SK-N-MC (cell line): ENCODE measurements at places on chromosomes 5 and 9.

GRCh38 chr9:87887661-87888480 lies 5.2 kb downstream of the SPATA31E1 start:
- no peak for DNase-seq

DNA sequence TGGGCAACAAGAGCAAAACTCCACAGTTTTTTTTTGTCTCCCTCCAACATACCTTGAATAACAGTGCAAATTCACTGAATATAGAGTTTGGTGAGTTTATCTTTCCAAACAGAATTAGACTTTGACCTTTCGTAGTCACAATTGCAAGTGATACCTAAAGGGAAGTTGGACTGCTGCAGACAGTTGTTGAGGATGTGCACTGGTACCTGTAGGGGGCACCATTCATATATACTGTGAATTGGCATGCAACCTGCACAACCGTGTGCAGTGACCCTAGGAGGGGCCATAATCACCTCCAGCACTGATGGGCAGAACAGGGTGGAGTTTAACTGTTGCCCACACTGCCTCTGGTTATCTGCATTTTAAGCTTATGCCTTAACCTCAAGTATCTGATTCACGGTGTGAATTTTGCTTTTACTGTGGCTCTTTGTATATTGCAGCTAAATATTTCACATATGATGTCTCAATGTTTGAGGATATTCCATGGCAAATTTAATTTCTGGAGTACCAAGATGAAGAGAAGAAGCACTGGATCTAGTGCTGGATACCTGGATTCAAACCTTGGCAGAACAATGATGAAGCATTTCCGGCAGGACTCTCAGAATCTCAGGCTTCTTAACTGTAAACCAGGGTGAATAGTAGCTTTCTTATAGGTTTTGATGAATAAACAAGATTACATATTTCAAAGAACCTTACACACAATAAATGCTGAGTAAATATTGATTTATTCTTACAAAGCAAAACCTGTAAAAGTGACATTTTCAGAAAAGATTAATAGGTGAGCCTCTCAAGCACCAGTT lies 144.3 kb downstream of the ACTBL2 start:
- peak; percentile 10 for DNase-seq

DNA sequence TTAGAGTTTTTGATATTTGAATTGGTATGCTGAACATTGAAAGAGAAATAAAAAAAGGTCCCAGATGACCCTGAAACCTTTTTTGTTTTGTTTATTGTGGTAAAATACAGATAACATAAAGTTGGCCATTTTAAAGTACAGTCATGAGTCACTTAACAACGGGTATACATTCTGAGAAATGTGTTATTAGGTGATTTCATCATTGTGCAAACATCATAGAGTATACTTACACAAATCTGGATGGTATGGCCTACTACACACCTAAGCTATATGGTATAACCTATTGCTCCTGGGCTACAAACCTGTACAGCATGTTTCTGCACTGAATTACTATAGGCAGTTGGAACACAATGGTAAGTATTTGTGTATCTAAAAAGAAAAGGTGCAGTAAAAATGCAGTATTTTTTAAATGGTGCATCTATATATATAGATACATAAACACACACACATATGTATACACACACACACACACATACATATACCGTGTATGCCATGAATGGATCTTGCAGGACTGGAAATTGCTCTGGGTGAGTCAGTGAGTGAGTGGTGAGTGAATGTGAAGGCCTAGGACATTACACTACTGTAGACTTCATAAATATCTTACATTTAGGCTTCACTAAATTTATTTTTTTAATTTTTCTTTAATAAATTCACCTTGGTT lies 31.0 kb downstream of the TTC1 start:
- DNase-seq = no peak

- no peak for DNase-seq
Measured at GRCh38 chr5:82942083-82942881, 134.9 kb downstream of the TMEM167A start.

DNA sequence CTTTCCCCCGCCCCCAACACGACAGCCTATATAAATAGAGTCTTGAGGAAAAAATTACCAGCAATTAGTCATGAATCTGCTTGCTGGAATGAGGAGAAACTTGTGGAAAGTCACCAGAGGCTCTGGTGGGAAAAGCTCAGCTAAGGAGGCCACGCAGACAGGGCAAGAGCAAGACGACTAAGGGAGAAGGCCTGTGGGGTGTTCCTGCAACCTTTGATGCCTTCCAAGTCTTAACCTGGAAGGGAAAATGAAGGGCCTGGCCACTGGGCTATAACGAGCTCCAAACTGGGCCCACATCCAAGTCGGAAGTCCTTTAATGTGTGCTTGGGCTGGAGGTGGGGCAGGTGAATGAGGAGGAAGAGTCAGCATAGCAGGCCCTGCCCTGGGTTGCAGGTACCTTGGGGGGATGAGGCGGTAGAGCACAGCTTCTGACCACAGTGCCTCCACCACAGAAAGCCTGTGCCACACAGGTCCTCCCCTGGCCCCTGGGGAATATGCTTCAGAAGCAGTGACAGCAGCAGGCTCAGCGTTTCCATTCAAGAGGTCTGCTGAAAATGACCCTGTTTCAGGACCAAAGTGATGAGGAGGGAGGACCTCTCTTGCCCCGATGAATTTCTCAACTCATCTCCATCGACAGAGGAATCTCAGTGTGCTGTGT lies 92.8 kb upstream of the LRRTM2 start:
- DNase-seq = no peak

DNA sequence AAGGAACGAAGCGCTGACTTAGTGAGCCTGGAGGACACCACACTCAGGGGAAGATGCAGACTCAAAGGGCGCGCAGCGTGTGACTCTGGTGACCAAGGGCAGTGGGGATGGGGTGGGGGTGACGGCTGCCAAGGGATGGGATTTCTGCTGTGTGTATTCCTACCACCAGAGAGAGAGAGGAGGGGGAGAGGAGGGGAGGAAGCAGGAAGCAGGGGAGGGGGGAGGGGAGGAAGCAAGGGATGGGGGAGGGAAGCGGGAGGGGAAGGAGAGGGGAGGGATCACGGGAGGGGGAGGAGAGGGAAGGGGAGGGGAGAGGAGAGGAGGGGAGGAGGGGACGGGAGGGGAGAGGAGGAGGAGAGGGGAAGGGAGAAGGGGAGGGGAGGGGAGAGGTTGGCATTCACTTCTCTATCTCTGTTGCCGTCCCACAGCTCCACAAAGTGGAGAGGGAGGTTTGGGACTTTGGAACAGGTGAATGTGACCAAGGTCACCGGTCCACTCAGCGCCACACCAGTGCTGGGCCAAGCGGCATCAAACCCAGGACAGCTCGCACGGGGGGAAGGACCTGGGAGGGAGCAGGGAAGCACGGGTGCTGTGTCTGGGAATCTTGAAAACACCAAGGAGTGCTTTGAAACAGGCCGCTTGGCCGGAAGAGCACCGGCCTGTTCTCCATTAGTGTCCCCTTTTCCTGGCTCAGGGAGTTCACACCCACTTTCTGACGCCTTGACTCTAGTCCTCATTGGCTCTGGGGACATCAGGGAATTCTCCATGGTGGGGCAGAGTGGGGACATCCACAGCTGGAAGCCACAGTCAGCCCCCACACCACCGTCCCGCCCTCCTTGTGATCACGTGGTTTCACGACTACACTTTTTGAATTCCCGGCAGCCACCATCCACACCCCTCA lies 77.4 kb downstream of the VAV2 start:
- DNase-seq = no peak

DNA sequence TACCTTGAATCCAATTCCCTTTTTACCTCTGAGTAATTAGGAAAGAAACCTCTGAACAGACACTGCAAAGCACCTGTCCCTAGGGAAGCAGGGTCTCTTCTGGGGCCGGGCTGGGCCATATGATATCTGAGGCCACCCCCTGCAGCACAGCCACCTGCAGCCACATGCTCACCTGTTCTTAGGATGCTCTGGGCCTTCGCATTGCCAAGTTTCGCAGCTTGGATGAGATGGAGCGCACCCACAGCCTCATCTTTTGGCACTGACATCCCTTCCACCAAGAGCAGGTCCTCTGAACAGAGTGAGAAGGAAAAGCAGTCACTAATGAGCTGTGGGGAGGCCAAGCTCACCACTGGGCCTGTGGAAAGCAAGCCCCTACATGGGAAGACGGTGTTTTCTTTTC lies 27.3 kb downstream of the CLTA start:
- no peak for DNase-seq

DNA sequence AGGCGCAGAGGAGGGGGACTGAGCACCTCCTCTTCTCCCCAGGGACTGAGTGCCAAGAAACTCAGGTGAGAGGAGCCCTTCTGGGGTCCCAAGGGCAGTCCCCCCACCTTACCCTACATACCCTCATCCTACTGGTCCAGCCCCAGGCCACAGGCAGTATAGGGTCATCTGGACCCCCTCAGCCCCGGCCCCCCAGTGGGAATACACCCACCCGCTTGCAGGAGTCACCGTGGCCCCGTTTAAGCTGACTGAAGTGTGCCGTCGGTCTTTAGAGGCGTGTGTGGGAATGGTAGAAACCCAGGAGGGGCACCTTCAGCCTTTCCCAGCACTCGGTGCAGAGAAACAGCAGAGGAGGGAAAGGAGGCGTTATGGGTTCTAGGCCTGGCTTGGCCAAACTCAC lies 30.8 kb downstream of the COL15A1 start:
- no peak for DNase-seq

- DNase-seq = no peak
Measured at GRCh38 chr9:133930682-133931485, 61.2 kb downstream of the VAV2 start.

GRCh38 chr5:472076-472655 lies 29.2 kb downstream of the EXOC3 start:
- DNase-seq = no peak
